ENCODE measurements at places on chromosomes 2 and 18.

GRCh38 chr2:104889291-104889959 is 35.5 kb downstream of the POU3F3 start:
- no peak for DNase-seq

- no peak for DNase-seq
Observed at GRCh38 chr2:46299365-46300263, 2.4 kb downstream of the EPAS1 start.

DNA sequence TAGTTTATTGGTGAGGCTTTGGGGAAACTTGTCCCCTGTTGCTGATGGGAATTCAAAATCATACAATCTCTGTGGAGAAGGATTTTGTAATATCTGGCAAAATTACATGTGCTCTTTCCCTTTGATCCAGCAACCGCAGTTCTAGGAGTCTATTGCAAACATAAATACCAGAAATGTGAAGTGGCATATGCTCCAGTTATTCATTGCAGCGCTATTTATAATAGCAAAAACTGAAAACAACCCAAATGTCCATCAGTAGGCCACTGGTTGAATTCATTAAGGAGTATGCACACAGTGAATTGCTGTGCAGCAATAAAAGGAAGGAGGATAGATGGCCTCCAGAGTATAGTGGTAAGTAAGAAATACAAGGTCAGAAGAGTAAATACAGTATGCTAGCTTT is 76.5 kb downstream of the HNRNPLL start:
- DNase-seq = no peak

DNA sequence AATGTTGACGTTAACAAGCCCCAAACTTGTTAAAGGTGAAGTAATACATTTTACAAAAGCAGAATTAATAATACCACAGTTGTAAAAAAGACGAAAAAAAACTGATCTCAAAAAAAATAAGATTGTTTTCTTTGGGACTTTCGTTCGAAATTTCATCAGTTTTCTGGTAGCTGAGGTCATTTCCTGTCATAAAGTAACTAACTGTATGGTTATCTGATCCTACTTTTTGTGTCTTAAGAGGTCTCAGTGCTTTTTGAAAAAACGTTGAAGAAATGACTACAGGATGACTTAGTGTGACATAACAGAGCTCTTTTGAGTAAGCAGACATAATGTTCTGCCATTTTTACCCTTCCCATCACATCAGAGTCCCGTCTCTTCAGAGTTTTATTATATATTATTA is 79.3 kb downstream of the BIRC6 start:
- DNase-seq = no peak

GRCh38 chr2:195734395-195734794 is 77.4 kb downstream of the SLC39A10 start:
- DNase-seq = no peak

DNA sequence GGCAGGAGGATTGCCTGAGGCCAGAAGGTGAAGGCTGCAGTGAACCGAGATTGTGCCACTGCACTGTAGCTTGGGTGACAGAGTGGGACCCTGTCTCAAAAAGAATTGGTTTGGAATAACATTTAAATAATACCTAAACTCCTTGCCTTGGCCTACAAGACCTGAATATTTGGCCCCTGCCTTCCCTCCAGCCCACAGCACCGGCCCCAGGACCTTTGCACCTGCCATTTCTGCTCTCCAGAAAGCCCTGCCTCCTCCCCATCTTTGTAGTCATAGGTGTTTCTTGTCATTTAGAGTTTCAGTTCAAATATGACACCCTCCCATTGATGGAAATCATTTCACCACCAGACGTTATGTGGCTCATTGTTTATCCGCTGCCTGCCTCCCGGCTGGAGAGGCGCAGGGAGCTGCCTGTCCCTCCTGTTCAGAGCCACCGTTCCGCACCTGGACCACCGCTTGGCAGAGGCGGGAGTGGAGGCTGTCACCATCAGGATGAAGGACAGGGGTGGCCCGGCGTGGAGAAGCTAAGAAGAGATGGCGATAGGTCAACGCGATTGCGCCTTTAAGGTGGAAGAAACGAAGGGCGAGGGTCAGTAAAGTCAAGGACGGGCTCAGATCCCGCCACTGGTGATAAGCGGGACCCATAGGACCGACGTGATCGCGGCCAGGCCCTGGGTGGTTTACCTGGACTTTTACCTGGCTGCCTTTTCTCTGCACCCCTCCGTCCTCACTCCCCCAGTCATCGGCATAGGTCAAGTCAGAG is 638 bp upstream of the LPIN1 start:
- DNase-seq = no peak
